ENCODE measurements at places on chromosomes 5 and 9.

DNA sequence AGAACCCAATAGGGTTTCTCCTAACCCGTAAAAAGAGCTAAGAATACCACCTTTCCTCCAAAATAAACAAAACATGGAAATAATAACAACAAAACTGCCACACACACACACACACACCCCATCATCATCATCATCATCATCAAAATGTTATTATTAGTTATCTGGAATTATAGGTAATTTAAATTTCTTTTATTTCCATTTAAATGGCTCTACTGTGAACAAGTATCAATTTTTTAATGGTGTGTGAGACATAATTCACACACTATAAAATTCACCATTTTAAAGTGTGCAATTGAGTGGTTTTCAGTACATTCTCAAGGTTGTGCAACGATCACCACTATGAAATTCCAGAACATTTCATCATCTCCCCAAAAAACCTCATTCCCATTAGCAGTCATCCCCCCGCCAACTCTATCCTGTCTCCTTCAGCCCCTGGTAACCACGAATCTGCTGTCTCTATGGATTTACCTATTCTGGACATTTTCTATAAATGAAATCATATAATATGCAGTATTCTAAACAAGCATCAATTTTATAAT, 172.7 kb downstream of the ROR2 start:
- no peak for DNase-seq

DNA sequence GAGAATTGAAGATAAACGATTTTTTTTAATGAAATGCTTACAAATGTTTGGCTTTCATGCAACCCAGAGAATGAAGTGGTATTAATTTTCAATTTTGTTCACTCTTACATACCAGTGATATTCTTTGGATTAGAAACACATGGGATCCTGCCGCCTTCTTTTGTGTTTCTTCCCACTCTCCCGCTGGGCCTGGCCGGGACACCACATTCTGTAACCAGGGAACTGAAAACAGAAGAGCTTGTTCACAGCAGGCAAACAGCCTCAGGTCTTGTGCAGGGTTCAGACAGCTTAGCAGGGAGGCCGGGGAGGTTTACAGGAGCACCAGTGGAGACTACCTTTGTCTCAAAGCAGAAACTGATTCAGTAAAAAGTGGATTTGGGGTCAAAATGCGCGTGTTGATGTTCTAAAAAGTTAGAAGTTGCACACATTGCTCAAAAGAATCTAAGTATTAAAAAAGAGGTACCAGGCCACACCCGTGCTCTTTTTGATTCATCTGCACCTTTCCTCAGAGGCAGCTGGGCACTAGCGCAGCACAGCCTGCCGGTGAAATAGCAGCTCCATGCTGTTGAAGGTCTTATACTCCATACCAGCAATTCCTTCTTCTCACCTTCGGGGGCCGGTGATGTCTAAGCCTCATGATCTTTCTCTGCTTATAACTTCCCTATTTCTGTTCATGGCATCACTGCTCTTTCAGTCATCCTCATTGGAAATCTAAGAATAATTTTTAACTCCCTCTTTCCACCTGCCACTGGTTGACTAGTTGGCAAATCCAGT, 67.1 kb downstream of the GRAMD2B start:
- no peak for DNase-seq

GRCh38 chr9:137109250-137110146, 5.0 kb downstream of the DPP7 start:
- DNase-seq = no peak

- no peak for DNase-seq
These were observed 57.6 kb downstream of the MAMDC2 start for GRCh38 chr9:70101265-70101664.

DNA sequence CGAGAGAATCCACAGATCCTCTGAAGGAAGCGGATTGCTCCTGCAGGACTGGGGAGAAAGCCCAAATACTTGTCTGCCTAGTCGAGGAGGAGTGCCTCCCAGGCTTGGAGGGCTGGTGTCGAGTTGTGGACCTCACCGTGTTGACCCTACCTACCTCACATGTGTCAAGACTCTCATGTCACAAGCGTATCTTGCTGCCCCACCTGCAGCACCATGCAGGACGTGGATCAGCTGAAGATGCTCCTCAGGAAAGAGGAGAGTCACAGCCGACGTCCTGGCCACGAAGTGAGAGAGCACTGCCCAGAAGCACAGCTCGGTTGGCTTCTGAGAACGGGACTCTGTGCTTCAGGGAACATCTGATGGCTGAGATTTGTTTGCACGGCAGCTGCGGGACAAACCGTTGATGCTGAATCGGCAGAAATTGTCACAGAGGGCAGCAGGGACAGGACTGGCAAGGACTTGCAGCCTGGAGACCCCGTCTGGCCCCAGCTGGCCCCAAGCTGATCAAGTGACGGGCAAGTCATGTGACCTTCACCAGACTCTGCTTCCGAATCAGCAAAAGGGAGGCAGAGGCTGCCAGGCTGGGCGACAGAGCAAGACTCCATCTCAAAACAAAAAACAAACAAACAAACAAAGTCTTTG, 119.1 kb upstream of the ITGA1 start:
- DNase-seq = no peak
